ENCODE measurements at places on chromosomes 7 and 10.

DNA sequence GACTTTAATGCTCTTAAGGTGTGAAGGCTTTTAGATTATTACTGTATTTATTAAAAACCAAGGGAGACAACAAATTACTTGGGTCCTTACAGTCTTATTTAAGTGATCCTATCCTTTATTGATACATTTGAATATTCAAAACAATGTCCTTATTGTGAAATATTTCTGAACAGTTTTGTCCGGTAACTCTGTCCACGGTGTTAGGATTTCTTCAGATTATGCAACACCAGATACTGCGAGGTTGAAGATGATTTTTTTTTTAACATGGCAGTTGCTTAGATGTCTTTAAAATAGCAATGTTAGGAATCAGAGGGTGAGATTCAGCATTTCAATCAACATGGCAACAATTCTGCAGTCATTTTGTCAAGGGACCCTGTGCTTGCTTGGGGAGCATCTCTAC, 176.5 kb downstream of the CSTF2T start:
- DNase-seq, result no peak

DNA sequence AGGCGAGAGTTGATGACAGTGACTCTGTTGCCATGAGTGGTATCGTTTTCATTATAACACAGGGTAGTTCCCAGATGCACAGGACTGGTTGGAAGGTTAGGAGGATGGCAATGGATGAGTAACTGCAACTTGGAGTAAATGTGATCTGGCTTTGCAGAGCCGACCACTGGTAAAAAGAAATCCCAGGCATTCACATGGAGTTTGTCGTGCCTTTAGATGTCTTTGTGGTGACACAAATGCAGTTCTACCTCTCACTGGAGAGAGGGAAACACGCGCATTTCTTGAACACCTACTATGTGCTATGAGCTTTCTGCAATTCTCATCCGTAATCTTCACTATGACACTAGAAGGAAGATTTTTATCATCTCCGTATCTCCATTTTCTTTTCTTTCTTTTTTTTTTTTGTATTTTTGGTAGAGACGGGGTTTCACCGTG, 1.7 kb upstream of the MNX1 start:
- DNase-seq, result no peak

DNA sequence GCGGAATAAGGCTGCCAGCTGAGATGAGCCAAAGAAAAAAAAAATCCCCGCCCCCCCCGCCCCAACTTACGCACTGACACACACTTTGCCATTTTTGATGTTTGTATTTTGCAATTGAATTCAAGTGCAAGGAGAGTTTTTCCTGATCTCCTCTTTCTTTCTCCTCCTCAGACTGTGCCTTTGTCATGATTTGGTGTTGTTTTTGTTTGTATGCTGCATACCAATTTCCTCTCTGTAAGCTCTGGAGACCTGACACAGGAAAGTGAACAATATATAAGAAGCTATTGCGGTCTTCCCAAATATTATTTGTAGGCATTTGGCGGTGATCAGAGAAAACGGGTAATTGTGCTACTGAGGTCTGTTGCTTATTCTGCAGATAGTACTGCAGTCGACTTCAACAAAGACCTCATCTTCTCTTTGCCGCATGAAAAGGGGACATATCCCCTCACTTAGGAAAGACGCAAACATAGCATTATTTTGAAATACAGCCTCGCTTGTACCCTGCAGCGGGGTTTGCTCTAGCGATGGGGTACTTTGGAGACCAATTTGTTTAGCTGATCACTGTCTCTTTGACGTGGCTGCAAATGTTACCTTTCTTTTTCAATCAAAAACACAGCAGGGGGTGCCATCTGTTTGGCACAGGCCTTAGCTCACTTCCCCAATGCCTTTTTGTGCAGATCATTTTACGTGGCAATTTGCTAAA, 206.6 kb downstream of the SKAP2 start:
- no peak for DNase-seq

- peak; percentile 79 for DNase-seq
Observed at GRCh38 chr10:59880971-59881510, 25.3 kb downstream of the CCDC6 start.

- DNase-seq, result no peak
Observed at GRCh38 chr10:74297389-74298080, 146.5 kb downstream of the ADK start.

DNA sequence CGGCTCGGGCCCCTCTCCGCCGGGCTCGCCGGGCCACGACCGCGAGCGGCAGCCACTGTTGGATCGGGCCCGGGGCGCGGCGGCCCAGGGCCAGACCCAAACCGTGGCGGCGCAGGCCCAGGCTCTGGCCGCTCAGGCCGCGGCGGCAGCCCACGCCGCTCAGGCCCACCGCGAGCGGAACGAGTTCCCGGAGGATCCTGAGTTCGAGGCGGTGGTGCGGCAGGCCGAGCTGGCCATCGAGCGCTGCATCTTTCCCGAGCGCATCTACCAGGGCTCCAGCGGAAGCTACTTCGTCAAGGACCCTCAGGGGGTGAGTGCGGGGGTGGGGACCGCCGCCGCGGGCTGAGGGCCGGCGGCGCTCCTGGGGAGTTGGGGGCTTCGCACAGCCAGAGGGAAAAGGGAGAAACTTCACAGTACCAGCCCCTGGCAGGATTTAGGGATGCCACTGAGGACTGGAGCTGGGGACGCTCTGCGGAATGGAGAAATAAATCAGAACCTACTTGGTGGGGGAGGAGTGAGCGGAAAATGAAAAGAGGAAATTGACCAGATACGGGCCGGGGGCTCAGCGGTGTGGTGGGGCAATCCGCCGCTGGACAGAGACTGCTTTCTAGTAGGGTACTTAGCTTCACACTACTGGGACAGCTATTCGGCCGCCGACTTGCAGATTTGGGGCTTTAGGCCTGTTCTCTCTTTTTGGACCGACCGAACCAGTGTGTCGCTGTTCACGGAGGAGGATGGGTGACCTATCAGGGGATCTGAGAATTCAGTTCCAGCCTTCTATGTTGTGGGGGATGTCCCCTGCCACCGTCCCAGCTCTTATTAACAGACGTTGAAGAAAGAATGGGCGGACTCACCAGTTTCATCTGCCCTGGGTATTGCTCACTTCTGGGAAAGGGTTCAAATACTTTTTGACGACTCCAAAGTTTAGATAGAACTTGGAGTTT, 669 bp downstream of the PI4K2A start:
- DNase-seq, result peak; percentile 59

- DNase-seq, result no peak
Observed at GRCh38 chr10:36450380-36450779, 675.0 kb upstream of the ANKRD30A start.

DNA sequence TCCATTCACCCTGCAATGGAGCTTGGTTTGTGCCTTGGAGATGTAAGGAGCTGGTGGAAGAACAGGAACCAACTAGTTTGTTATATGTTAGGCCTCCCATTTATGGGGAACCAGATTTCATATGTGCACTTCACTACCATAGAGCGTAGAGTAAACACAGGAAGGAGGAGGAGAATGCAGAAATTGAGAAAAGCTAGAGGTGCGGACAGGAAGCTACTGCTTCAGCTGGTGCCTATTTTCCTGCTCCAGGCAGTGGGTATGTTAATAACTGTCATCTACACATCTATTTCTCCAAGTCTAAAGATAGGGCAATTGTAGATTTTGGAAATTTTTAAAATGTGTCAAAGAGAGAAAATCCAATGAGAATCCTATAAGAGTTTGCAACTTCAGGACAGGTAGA, 482.2 kb downstream of the PLXDC2 start:
- no peak for DNase-seq

- no peak for DNase-seq
Observed at GRCh38 chr7:31735991-31736982, 49.3 kb downstream of the PPP1R17 start.

GRCh38 chr7:67913604-67914003, 917.0 kb downstream of the TYW1 start:
- DNase-seq, result no peak

GRCh38 chr7:91242097-91242844, 22.0 kb upstream of the FZD1 start:
- DNase-seq, result no peak

- no peak for DNase-seq
Observed at GRCh38 chr7:35026150-35026549, 11.1 kb downstream of the DPY19L1 start.

DNA sequence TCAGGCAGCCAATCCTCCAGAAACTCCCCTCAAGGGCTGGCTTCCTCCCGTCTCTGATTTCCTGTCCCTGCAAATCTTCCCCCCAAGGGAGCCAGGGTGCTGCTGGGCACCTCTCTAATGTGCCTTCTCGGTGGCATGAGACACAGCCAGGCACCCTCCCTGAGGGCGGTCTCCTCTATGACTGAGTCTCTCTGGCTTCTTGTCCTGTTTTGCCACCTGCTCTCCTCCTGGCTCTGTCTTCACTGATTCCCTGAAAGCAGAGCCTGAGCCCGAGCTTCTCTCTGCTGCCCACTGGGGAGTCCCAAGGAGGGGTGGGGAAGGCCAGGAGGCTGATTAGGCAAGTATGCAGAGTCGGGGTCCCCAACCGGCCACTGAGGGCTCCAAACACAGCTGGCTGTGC, 60.4 kb upstream of the INSIG1 start:
- no peak for DNase-seq

- DNase-seq, result no peak
Observed at GRCh38 chr7:38822549-38822948, 86.4 kb downstream of the VPS41 start.

DNA sequence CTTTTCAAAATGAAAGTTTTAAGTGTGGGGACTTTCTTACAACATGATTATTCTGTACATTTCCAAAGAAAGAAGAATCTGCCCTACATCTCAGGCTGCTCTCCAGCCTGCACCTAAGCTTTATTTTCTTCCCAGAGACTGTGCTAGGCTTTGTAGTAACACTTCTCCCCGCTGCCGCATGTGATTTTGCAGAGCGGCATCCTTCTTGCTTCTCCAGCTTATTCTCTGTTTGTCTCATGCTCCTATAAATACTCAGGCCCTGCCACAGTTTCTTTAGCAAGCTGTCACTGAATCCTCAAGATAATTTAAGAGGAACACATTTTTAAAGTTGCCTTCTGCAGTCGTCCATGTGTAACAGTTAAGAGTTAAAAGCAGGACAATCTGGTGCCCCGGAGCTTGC, 53.5 kb downstream of the INSYN2A start:
- no peak for DNase-seq

DNA sequence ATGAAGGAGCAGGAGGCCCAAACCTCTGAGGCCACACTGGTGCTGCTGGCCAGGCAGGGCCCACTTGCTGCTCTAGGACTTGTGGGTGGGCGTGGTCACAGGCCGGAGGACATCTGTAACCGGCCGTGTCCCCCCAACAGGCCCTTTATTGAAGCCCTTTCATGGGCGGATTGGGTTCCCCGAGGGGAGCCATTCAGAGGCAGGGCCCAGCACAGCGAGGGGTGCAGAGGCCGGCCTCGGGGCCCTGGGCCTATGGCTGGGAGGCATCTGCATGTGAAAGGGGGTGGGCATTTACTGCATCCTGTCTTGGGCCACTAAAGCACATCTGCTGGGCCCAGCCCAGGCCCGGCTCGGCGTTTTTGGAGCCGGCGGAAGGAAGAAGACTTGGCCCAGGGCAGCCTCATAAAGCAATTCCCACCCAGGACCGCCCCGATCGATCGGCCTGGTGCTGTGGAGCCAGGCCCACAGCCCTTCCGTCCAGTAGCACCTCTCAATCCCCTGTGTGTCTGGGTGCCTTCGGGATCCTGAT, 8.4 kb downstream of the LHPP start:
- no peak for DNase-seq

- DNase-seq, result no peak
Observed at GRCh38 chr7:19364950-19365349, 219.7 kb upstream of the FERD3L start.

DNA sequence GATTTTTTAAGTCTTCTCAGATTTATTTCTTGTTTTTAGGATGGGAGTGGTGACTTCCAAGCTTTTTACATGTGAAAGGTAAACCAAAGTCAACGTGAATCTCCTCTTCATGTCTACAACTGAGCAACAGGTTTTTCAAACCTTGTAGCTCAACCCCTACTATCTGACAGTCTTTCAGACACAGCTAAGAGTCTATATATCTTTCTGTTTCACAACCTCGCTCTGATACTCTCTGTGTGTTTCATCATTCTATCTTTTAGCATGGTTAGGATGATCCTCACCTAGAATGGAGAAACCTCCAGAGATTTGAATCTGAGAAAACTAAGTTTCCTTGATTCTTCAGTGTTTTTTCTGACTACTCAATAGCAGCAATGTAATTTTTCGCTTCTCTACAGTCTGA, 96.1 kb downstream of the EPDR1 start:
- no peak for DNase-seq

DNA sequence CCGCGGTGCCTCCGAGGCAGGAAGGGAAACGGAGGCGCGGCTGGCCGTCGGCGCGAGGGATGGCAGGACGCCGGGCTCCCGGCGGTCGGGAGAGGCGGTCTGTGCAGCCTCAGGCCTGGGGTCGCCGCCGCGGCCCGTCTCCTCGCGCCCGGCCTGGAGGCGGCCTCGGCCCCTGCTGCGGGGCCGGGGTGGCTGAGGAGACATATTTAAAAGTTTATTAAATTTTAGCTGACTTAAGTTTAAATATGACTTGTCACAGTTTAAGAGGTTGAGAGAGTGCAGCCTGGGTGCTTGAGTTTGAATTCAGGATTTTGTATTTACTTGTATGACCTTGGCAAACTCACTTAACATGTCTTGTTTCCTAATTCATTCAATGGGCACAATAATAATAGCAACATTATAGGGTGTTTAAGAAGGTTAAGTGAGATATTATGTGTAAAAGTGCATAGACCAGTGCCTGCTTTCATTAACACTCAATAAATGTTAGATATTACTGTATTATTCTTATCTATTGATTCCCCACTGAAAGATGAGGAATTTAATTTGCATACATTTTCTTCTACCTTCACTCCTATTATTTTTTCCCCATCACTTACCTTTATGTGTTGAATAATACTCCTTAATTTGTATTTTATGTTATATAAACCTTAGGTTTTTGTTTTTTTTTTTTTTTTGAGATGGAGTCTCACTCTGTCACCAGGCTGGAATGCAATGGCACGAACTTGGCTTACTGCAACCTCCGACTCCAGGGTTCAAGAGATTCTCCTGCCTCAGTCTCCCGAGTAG, 718 bp downstream of the DYNC2I1 start:
- no peak for DNase-seq

- no peak for DNase-seq
Observed at GRCh38 chr10:60534761-60535389, 145.2 kb upstream of the ANK3 start.

- no peak for DNase-seq
Observed at GRCh38 chr7:140084972-140085371, 22.2 kb upstream of the PARP12 start.

DNA sequence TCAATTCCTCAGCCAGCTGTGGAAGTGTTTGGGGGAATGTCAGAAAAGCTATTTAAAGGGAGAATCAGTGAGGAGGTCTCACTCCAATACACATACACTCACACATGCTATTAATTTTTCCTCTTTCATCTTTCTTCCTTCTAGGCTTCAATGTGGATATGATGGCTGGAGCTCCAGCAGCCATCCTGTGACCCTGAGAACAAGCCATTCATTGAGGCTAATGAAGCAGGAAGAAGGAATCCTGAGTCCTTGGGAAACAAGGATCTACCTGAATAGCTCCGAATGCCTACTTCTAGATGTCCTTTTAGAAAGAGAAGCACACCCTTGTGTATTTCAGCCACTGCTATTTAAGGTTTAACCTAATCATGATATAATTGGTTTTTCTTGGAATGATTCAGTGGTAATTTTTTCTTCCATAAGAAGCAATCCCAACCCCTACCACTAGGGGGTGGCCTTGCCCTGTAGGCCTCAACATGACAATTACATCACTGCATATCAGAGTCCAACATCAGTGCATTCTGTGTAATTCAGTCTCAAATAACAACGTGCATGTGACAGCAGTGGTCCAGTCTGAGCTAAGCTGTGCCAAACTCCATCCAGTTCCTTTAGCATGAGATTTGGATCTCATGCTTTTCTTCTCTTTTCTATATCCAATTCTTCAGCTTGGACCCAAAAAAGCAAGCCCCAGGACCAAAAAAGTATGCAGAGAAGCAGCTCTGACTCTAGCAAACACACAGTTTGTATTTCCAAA, 85.3 kb upstream of the ANKRD1 start:
- DNase-seq, result peak; percentile 85

Measured in activated CD8-positive, alpha-beta memory T cell treated with anti-CD3 and anti-CD28 coated beads for 24 hours (primary cell).